Activated T-cell treated with anti-CD3 and anti-CD28 coated beads for 48 hours (primary cell): ENCODE measurements at places on chromosomes 12 and 14.

DNA sequence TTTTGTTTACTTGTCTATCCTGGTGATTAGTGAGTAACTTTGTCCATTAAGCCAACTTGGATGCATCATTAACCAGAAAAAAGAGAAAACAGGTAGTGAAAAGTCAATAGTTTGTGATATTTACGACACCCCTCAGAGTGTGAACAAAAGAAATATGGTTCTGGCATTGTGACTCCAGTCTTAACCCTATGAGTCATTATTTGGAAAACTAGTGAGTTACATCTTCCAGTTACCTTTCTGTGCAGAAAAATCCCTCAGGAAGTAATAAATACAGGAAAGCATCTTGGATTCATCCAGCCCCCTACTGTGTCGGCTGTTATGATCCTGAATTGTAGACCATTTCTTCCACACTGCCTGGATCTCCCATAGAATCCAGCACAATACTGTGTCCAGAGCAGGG, 379.1 kb downstream of the GALC start:
- DNase-seq = no peak

- DNase-seq = no peak
Observed at GRCh38 chr14:67763158-67763822, 53.1 kb downstream of the ZFYVE26 start.

- DNase-seq = no peak
Observed at GRCh38 chr12:66036317-66036716, 94.2 kb downstream of the LLPH start.

GRCh38 chr12:29306682-29307081, 74.3 kb downstream of the ERGIC2 start:
- DNase-seq = no peak

- peak; percentile 18 for DNase-seq
Observed at GRCh38 chr14:105167303-105168092, 1.1 kb downstream of the JAG2 start.

- no peak for DNase-seq
Observed at GRCh38 chr14:31543969-31544799, 17.0 kb upstream of the NUBPL start.

GRCh38 chr14:74611650-74612349, at the start of gene LTBP2:
Gene LTBP2 (minus strand): TSS chr14:74612237. CDS start chr14:74611944, 293 bp downstream.
- no peak for DNase-seq

GRCh38 chr14:36397357-36397756, 76.9 kb upstream of the MBIP start:
- DNase-seq = no peak
